Esophagus squamous epithelium (tissue), 5 donors: ENCODE measurements at places on chromosomes 16 and 17.

DNA sequence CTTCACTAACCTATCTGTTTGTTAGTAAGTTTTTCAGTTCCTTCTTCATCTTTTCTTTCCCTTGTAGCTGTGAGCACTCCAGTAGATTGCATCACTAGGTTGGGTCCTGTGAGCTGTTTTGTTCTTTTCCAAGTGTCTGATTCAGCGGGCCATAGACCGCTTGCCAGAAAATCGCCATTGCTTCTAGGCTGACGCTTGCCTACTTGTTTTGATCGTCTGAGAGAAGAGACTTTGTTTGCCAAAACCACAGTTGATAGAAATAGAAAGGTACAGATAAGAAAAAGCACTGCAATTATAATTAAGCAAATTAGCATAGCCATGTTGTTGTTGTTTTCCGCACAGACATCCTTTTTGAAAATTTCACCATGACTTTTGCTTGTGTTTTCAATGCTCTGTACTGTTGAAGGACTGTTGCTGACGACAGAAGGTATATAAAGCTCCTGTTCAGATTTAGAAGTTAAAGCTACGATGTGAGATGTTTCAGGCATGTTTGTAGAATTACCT, 3.1 kb downstream of the EVI2A start:
- no peak for DNase-seq

- DNase-seq = no peak
Measured at GRCh38 chr17:12395733-12396354, 269.8 kb upstream of the MYOCD start.

GRCh38 chr17:2222301-2222700, 81.3 kb downstream of the SMG6 start:
- DNase-seq = no peak

GRCh38 chr17:48047113-48047740, 932 bp upstream of the NFE2L1 start:
- DNase-seq = no peak

DNA sequence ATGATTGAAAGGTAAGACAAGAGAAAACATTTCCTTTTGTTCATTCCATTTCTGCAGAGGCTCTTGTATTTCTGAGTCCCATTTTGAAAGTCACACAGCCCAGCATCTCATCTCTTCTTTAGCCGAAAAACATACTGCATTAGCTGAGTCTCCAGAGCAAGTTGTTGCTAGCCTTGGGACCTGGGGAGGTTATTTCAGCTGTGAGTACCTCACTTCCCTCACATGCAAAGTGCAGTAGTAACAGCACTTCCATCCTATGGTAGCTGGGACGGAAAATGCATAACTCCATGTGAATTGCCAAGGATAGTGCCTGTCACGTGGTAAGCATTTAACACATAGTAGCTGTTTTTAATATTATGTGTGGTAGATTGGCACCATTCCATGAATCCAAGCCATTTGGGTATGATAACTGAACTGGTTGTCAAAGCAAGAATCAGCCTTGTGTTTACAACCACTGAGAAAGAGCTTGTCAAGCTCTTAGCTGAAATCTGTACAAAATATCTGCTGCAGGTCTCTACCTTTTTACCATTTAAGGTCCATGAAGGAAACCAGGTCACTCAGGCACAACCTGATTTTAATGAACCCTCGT, 345.7 kb downstream of the CDH13 start:
- DNase-seq = no peak
